ENCODE measurements at places on chromosomes 3 and 15.

DNA sequence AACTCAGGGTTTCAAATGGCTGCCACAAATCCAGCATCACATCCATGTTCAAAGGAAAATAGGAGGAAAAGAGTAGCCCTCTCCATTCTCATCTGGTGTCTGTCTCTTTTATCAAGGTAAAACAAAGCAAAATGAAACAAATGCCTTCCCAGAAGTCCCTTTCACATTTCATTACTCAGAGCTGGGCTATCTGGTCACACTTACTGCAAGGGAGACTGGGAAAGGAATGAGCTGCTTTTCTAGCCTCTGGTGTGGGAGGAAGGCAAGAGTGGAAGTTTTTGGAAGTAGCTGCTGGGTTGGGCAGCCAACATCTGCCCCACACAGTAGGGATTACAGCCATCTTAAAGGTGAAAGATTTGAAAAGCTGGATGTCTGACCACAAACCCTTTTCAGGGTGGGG is 51.8 kb downstream of the KLF15 start:
- DNase-seq, result no peak

DNA sequence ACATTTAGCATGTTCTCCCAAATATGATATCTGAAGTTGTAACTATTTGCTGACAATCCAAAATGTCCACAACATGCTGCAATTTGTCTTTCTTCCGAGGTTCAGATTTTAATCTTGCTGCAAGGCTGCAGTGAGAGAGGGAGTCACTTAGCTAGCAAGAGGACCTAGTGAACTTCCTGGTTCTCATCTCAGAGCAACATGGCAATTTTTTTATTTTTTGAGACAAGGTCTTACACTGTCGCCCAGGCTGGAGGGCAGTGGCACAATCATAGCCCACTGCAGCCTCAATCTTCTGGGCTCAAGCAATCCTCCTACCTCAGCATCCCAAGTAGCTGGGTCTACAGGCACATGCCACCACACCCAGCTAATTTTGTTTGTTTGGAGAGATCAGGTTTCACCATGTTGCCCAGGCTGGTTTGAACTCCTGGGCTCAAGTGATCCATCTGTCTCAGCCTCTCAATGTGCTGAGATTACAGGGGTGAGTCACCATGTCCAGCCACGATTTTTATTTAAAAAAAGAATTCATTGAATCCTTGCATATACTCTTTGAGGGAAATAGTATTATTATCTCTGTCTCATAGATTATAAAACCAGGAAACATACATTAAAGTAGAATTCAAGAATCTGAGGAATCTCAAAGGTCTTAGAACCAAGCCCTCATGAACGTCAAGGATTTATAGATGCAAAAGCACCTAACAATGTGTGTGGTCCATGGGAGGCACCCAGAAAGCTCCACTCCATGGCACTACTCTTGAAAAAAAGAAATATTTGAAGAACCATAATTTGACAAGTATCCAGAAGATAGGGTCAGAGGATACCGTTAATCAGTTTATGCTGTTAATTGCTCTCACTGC is 9.1 kb downstream of the HDC start:
- peak; percentile 8 for DNase-seq

DNA sequence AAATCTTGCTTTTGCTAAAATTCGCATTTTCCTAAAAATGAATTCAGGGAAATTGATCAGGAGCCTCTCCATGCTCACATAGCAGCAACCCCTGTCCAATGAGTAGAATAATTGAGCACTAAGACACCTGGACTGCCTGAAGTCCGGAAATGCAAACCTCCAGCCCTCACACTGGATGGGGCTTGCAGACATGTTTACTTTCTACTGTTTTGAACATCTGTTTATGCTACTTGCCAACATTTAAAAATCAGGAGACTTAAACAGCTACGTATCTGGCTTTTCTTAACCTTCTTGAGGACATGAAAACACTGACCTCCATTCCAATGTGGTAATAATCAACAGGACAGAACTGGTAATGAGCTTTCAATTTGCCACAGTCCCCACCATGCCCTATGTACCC is 184.4 kb downstream of the SHOX2 start:
- DNase-seq, result no peak

- no peak for DNase-seq
These were observed 86.5 kb downstream of the ST6GAL1 start for GRCh38 chr3:187016639-187017345.

- DNase-seq, result no peak
These were observed 24.2 kb upstream of the SLC4A7 start for GRCh38 chr3:27508424-27508823.

GRCh38 chr3:125383744-125384143 is 8.6 kb upstream of the ZNF148 start:
- no peak for DNase-seq

DNA sequence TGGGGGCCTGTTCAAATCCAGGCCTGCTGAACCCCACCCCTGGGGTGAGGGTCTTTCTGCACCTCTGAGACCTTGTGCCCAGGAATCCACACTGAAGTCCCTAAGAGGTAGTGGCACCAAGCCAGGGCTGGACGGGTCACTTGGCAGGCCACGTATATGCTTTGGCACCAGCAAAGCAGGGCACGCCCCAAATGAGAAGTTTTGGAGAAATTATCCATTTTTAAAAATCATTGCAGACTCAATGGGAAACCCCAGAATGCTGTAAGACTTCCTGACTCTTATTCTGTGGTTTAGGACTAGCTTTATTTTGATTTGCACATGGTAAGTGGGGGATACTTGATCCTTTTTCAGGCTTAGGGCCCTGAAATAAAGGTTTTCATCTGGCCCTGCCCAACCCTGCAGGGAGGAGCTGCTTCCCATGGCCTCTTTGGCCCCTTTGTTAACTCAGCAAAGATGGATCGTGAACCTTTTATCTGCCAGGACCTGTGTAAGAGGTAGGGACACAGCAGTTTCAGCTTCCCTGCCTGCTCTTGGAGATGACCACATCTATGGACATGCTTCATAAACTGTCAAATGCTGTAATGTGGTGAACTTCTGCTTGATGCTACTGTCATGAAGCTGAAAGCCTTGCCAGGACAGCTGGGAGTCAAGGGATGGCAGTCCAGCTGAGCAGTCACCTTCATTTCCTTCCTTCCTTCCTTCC is 88.0 kb downstream of the HMG20A start:
- DNase-seq, result no peak

DNA sequence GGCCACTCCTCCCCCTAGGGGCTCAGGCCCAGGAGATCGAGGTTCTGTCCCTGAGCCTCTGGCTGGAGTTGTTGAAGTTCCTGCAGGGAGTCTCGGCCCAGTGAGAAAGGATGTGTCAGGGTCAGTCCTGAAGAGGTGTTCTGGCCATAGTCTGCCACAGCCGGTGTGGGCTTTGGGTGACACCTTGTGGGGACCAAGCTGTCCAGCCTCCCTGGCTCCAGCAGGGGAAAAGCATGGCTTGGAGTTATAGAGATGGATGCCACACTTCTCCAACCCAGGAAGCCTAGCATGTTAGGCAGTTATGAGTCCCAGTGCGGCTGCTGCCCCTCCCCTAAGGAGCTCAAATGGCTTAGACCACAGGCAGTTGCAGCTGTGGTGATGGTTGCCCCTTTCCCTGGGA is 945.6 kb upstream of the GBE1 start:
- DNase-seq, result no peak

GRCh38 chr15:57528940-57529565 is 62.7 kb upstream of the MYZAP start:
- no peak for DNase-seq

DNA sequence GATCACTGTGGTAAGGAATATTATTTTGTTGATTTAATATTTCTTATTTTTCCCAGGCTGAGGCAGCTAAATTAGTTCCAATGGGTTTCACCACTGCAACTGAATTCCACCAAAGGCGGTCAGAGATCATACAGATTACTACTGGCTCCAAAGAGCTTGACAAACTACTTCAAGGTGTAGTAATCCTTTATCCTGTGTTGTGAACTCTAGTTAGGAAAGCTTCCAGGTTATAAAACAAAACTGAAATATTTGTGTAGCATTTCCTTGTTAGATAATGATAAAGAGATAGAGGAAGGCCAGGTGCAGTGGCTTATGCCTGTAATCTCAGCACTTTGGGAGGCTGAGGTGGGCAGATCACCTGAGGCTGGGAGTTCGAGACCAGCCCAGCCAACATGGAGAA is 11.1 kb downstream of the RAD51 start:
- DNase-seq, result no peak

- DNase-seq, result peak; percentile 89
These were observed 41.0 kb upstream of the ROPN1 start for GRCh38 chr3:124032881-124033359.

GRCh38 chr15:58541410-58542087 is 109.8 kb downstream of the LIPC start:
- no peak for DNase-seq

DNA sequence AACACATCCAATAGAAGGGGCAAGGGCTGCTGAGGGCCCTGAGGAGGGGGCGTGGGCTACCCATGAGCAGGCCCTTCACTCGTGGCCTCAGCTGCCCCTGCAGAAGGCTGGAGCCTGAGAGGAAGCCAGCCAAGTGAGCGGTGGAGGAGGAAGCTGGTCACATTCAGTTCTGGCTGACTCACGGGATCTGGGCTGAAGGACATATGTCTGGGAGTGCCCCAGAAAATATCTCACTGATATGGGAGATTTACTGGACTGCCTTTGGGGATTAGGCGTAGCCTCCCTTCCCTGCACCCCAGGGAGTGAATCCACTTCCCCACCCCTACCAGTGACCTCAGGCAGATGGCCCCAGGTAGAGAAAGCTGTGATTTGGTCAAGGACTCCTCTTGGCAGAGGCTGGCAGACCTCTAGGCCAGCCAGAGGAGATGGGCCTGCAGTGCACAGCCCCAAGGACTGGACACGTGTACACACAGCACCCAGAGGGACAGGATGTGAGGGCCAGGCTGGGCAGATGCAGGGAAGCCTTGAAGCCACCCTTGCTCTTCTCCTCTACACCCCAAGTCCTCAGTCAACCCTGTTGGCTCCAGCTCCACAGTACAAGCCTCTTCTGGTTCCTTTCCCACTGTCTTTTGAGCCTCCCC is 14.2 kb upstream of the ANKDD1A start:
- DNase-seq, result peak; percentile 74

DNA sequence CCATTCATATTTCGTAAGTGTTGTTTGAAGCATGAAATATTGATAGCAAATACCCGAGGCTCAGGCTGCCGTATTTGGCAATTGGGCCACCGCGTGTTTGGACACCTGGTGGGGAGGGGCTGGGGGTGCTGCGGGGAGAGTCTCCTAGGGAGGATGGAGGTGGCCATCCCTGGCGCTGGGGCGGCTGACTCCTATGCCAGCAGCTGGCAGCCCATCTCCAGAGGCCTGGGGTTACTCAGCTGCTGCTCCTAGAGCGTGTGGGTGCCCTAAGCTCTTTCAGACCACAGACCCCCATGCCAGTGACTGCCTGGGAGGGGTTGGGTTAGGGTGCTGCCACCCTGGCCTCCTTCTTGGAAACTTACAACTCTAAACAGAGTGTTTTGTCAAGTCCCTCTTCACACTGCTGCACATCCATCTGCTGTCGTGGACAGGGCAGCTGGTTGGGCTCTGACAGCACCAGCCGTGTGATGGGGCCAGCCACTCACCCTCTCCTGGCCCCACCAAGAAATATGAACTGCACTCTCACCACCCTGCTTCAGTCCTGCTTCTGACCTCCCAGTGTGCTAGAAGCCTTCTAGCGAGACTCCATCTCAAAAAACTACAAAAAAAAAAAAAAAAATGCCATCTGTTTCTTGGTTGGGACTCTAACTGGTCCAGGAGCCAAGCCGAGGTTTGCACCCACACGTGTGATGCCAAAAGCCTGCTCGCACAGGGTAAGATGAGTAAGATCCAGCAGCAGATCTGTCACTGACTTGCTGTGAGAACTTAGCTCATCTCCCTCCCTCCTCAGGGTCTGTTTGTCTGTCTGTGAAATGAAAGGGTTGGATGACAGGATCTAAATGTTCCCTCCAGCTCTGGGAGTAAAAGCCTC is 156.2 kb downstream of the MEGF11 start:
- DNase-seq, result no peak

DNA sequence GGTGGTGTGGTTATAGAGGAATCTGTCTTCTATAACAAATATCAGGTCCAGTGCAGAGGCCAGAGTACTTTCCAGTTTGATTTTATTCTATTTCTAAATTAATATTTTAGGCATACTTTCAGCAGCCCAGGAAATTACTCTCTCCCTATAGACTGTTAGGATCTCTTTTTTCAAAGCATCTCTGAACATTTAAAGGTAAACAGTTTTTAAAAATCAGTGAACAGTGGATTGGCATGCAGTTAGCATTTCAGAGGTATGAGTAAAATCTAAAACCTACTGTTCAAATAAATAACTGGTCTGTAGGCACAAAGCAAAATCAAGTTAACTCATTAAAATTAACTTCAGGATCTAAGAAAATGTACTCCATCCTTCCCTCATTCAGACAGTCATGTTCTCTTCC is 3.0 kb downstream of the ZBED2 start:
- DNase-seq, result no peak

- peak; percentile 85 for DNase-seq
These were observed 82.2 kb upstream of the EPHA3 start for GRCh38 chr3:89025185-89025584.

GRCh38 chr15:68525815-68526214 is 53.0 kb upstream of the CORO2B start:
- DNase-seq, result peak; percentile 63

- no peak for DNase-seq
These were observed 90.7 kb downstream of the TMEM266 start for GRCh38 chr15:76150513-76150912.
